MV-4-11 (cell line): ENCODE measurements at places on chromosomes 2 and 18.

DNA sequence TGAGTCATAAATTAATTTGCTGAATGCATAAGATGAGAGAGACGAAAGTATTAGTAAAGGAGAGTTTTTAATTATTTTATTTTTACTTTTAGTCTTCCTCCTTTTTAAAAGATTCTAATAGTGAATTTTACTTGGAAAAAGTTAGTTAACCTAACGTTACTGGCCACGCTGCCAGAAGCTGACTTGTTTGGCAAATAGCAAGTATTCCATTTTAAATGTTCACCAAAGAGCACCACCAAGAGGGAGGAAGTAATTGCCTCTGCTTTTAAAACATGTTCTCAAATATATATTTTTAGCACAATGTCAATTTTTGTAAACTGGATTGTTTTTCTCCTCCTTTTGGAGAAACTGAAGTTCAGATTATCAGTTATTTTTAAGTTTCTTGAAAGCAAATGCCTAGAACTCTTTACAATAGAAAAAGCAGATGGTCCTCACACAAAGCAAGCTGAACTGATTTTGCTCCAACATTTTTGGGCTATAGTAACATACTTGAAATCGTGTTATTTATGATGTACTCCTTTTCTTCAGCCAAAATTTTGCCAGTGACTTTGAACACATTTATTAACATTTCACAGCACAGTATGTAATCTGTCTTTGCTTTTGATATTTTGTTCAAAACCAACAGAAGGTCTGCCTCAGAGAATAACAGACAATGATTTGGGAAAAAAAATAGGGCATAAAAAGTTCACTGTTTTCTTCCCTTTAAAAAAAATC lies 1311.0 kb upstream of the FAM98A start:
- no peak for DNase-seq

GRCh38 chr2:162545254-162545653 lies 201.3 kb downstream of the GCA start:
- DNase-seq: no peak

DNA sequence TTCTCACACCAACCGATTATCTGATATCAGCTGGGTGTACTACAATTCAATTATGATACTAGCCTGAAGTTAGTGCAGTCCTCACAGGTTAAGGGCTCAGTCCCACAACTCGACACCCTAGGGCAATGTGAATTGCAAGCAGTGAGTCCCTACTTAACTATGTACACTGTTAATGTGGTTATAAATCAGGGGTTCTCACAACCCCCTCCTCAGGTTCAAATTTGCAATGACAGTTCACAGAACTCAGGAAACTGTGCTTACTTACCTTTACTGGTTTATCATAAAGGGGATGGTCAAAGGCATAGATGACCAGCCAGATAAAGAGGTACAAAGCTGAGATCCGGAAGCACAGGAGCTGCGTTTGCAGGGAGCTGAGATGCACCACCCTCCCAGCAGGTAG lies 1379.1 kb upstream of the CDH2 start:
- DNase-seq: no peak

DNA sequence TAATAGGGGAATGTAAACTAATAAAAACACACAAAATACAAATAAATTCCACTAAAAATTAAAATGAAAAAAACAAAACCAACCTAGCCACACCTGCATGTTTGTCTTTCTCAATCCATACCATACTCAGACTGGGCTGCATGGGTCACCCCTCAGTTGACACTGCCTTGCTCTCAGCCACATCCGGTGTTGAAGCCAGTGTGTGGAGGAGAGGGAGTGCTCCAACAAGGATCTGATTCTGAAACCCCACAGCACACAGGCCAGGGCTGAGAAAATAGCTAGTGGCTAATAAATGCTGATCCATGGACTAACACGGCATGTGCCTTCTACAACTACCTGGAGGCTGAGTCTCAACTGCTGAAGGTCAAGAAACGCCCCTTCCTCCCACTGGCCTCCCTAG lies 13.7 kb downstream of the RND3 start:
- no peak for DNase-seq

GRCh38 chr18:9808295-9809241 lies 77.2 kb upstream of the TXNDC2 start:
- no peak for DNase-seq

- peak; percentile 5 for DNase-seq
Observed at GRCh38 chr2:69385443-69386151, 1.4 kb downstream of the GFPT1 start.

DNA sequence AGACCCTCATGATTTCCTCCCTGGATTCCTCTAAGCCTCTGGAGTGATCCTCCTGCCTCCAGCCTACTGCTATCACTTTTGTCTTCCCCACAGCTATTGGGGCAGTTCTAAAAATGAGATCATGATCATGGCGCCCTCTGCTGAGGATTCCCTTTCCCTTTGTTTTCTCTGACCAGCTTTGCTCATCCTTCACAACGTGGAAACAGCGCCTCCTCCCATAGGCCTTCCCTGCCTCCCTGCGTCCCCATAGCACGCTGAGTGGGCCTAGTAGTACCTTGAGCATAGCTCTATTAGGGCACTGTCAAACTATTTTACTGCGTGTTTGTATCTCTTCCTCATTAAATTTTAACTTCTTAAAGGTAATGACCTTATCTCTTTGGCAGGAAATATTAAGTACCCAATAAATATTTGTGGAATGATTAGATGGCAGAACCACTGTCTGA lies 207.0 kb upstream of the FANCL start:
- DNase-seq: peak; percentile 62

GRCh38 chr2:149741646-149742045 lies 154.1 kb upstream of the MMADHC start:
- DNase-seq: no peak

DNA sequence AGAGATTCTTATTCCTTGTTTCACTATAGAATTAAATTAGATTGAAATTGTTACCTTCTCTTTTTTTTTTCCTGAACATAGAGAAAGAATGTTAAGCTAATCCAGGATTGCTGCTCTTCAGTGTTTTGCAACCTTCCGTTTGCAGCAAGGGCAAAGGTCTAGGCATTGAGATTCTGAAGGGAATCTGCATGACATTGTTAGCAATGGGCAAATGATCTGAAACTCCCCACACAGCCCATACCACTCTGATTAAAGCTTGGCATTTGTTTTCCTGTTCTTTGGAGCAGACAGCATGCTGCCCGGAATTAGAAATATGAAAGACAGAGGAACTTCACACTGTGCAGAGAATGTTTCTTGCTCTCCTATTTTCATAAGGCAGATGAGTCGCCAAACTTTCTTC lies 551.8 kb downstream of the SOCS6 start:
- DNase-seq: no peak

- DNase-seq: no peak
Observed at GRCh38 chr18:48134609-48135008, 204.2 kb upstream of the SMAD2 start.

DNA sequence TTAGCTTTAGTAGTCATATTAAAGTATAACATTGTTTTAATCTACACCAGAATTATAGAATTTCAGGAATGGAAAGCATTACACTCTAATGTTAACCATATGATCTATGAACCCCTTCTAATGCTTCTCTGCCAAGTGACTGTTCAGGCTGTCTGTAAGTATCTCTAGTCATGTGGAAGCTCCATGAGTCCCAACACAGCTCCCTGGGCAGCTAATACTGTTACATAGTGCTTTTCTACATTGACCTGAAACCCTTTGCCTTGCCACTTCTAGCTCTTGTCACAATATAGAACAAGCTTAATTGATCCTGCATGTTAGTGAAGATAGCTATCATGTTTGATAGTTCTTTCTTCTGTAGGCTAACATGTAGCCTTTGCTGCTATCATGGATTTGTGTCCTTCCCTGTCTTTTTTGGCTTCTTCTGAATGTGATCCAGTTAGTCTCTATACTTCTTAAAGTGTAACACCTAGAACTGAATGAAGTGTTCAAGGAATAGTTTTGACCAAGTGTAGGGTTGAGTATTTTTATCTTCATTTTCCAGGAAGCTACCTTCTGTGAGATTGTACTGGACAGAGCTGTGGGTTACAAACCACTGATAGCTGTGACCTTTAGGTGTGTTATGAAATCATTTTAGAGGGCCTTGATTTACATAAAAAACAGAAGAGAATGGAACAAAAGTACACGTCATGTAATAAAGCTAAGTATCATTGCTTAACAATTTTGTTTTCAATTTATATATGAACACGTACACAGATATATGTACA lies 23.7 kb downstream of the BABAM2 start:
- no peak for DNase-seq

GRCh38 chr2:190584980-190585661 lies 50.6 kb upstream of the NEMP2 start:
- no peak for DNase-seq

DNA sequence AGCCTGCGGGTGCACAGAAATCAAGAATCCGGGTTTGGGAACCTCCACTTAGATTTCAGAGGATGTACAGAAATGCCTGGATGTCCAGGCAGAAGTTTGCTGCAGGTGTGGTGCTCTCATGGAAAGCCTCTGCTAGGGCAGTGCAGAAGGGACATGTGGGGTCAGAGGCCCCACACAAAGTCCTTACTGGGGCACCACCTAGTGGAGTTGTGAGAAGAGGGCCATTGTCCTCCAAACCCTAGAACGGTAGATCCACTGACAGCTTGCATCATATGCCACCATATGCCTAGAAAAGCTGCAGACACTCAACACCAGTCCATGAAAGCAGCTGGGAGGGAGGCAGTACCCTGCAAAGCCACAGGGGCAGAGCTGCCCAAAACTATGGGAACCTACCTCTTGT lies 833.0 kb downstream of the TMEM182 start:
- DNase-seq: no peak

DNA sequence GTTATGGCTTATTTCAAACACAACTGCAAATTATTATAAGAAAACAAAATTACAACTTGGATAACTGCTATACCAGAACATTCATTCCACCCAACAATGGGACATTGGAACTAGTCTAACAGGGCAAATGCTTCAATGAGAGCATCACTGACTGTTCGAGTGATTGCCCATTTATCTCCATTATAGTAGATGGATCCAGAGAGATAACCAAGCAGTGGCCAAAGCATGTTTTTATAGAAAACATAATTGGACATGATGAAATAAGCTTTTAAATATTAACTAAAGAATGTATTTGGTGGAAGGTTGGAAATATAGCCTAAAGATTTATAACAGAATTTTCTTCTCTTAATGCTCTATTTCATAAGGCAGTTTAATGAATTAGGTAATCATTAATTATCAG lies 634.8 kb downstream of the NUP35 start:
- no peak for DNase-seq

GRCh38 chr2:218020966-218021535 lies 18.3 kb upstream of the TNS1 start:
- no peak for DNase-seq

DNA sequence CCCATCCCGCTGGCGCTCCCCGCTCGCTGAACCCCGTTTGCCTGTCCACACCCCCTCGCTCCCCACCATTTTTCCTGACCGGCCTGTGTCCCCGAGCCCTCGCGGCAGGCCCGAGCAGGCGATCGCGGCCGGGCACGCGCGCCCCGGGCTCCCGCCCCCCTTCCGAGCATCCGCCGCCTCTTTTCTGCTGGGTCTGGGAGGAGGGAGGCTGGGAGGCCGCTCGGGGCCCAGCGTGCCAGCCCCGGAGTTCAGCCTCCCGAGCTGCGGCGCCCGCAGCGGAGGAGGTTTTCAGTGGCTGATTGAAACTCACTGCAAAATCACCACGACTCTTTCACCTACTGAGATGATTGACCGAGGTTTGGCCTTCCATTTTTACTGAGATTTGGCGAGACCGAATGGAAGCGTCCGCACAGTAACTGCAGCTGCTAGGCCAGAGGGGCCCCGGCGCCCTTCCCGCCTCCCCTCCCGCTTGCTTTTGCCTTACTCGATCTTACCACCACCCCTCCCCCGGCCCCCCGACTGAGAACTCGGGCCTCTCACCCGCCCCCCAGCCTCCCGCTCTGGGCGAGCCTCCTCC lies 4.8 kb downstream of the SOX11 start:
- DNase-seq: no peak

DNA sequence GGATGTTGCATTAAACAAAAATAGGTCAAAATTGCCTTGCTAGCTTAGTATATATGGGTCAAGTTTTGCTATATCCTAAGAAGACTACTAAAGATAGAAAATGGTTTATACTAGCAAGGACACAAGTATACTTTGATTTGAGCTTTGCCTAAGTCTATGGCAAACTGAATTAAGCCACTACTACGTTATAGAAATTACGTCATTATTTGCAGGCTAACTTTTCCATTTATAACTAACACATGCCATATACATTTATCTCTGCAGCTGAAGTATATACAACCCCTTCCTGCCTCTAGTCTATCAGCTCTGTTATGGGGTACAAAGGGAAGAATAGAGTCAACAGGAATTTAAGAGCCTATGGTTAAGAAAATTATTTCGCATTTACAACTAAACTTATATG lies 16.2 kb downstream of the YWHAQ start:
- DNase-seq: no peak

GRCh38 chr2:96608469-96609455 lies 29.4 kb downstream of the KANSL3 start:
- no peak for DNase-seq

DNA sequence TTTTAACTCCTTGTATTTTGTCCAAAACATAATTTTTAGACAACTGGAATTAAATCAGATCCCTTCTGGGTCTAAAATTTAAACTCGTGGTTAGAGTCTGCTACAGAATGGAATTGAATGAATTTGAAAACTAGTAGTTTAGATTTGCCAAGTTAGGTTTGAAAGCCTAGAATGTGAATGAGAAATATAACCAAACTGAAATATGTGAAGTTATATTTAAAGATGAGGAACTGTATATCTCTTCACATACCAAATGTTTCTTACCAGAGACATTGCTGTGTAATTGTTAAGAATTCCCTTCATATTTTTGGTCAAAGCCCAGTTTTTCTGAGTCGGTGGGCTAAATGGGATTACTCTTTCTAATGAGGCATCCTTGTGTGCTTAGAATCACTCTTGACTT lies 74.2 kb downstream of the LPIN1 start:
- DNase-seq: no peak

GRCh38 chr2:40367032-40367431 lies 84.9 kb downstream of the SLC8A1 start:
- DNase-seq: no peak

GRCh38 chr2:33307659-33308270 lies 168.7 kb upstream of the RASGRP3 start:
- DNase-seq: no peak

DNA sequence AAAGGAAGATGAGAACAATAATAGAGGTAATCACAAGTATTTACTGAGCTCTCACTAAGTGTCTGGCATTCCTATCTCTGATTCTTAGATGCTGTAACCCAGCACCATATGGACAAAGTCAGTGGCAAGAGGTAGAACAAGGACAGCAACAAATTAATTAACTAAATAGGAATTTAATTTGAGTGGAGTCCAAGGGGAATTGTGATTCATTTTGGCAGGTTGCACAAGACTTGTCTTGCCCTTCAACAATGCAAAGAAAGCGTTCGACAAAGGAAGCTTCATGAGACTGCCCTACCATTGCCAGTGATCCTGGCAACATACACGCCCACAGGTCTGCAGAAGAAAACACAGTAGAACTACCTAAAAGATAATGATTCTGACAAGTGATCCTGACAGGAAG lies 221.6 kb downstream of the RBM43 start:
- DNase-seq: no peak

DNA sequence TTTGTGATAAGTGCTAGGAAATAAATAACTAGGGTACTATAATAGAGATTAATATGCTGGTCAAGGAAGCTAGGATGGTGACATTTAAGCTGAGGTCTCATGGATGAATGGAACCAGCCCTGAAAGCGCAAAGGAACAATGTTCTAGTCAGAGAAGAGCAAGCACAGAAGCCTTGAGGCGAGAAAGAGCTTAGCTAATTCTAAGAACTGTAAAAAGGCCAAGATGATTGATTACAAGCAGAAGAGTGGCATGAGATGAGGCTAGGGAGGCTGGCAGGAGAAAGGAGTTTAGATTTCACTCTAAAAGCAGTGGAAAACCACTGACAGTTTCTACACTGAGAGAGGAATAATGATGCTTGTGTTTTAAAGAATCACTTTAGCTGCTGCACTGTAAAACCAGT lies 3.4 kb upstream of the YIPF4 start:
- no peak for DNase-seq
